ENCODE measurements at places on chromosomes 16 and 17. TPM values are rescaled to one million over a fixed set of nuclear protein-coding genes. Genes with fewer than 3 reads are reported as not detected.

DNA sequence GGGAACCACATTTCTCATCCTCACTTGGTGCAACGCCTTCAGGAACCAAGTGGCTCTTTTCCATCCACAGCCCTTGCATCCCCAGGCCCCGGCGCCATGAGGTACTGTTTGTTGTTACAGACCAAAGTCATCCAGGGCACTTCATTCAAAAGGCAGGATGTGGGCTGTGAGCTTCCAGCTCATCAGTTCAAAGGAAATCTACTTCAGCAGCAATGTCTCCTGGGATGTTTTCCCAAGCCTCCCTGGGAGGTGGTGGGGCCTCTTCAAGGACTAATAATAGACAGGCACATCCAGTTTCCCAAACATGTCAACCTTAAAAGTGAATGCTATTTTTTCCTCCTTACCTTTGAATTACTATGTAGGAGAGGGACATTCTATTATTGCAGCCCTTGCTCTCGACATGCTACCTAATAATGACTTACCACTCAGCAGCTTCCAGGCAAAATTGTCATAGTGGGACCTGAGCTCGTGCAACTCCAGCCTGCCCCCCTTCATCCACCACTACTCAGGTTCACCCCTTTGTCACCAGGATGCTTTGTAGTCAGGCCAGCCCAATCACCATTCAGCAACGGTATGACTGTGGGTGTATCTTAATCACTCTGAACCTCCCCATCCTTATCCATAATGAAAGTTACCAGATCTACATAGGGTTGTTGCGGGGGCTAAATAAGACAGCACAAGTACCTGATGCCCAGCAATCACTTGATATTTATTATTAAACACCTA, 1.7 kb upstream of the PRKCB start:
- H3K27me3 ChIP-seq: peaks cover 7% of the 10 kb centered on the region
- no peak for DNase-seq
- no peak overlapping the region for H3K27ac ChIP-seq
- H3K36me3 ChIP-seq: peaks cover 6% of the 10 kb centered on the region

DNA sequence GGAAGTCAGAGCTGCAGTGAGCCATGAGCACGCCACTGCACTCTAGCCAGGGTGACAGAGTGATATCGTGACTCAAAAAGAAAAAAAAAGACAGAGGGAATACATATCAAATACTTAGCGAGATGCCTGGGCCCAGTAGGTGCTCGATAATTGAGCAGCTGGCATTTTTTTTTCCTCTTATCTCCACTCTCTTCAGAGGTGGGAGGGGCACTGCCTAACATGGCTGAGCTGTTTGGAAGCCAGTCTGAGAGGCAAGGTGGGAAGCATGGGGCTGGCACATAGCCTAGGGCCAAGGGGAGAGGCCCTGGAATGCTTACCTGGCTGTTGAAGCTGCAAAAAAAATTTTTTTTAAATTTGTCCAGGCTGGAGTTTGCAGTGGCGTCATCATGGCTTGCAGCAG, 38.4 kb downstream of the HIC1 start:
- H3K27me3 ChIP-seq: peaks cover 4% of the 10 kb centered on the region
- DNase-seq: no peak
- H3K4me1 ChIP-seq: peaks cover 52% of the 10 kb centered on the region
- H3K36me3 ChIP-seq: peaks cover 10% of the 10 kb centered on the region
- H3K27ac ChIP-seq: peak overlapping the region; percentile 37

DNA sequence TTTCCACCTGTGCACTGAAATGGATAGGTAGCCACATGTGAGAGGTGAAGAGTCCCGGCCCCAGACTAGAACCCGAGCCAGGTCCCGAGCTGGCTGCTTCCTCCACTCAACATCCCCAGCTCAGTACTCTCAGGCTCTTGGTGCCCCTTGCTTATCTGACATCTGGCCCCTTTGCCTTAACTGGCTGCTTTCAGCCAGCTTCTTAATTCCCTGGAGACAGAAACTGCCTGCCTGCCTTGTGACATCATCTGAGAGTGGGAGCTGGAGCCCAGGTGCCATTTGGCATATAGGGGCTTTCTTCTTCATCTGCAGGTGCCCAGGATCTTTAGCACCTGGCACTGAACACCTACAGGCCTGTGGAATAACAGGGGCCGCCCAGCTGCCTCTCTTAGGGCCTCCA, 8.9 kb downstream of the CHAD start:
- H3K27me3 ChIP-seq: peaks cover 6% of the 10 kb centered on the region
- H3K36me3 ChIP-seq: no peaks in the 10 kb centered on the region
- DNase-seq: no peak
- peaks cover 15% of the 10 kb centered on the region for H3K4me1 ChIP-seq

The ENPP7 gene
- not detected for total RNA-seq

DNA sequence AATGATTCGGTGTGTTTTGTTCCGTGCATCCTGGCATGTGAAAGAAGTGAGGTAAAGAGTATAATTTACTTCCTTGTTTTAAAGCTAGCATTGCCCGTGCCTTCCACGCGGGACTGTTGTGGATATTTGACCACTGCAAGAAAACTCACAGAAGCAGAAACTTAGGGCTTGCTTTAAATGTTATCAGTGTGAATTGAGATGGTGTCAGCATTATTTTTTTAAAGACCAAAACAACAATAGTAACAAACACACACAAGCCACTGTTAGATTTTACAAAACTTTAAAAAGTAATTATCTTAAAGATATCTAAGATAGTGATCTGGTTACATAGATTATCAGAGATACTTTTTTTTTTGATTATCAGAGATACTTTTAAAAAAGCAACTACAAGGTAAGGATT, 47.4 kb downstream of the WWOX start:
- no peaks in the 10 kb centered on the region for H3K27me3 ChIP-seq
- no peak overlapping the region for H3K27ac ChIP-seq
- no peaks in the 10 kb centered on the region for H3K4me1 ChIP-seq
- no peak for DNase-seq
- H3K4me3 ChIP-seq: no peak overlapping the region

- no peak for DNase-seq
- H3K4me1 ChIP-seq: peaks cover 12% of the 10 kb centered on the region
- H3K36me3 ChIP-seq: peaks cover 10% of the 10 kb centered on the region
Observed at GRCh38 chr16:89290887-89291286, 73.4 kb downstream of the ZNF778 start.

DNA sequence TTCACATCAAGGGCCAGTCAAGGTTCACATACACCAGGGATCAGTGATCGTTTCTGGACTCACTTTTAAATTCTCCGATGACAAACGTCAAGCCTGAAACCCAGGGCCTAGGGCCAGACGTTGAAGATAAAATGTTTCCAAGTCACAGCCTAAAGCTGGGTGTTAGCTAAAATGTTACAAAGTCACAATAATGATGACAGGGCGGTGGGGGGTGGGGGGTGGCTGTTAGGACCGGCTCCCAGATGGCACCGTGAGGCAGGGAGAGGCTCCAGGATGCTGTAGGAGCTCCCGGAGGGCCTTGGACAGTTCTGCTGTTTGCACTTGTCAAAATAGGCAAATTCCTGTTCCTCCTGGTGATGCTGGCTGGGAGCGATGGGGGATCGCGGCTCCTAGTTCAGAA, 16.4 kb upstream of the RPL13 start:
- peaks cover 6% of the 10 kb centered on the region for H3K4me1 ChIP-seq
- peaks cover 37% of the 10 kb centered on the region for H3K36me3 ChIP-seq
- peaks cover 1% of the 10 kb centered on the region for H3K27me3 ChIP-seq
- DNase-seq: no peak
